Cerebellar cortex (tissue), 1 donor: ENCODE measurements at places on chromosomes 1 and 21.

GRCh38 chr1:38134294-38134755 is 87.7 kb upstream of the POU3F1 start:
- no peak for DNase-seq

- DNase-seq, result no peak
Measured at GRCh38 chr1:164605254-164606091, 46.5 kb downstream of the PBX1 start.

- DNase-seq, result no peak
Measured at GRCh38 chr1:112446411-112446810, 50.4 kb downstream of the CTTNBP2NL start.

DNA sequence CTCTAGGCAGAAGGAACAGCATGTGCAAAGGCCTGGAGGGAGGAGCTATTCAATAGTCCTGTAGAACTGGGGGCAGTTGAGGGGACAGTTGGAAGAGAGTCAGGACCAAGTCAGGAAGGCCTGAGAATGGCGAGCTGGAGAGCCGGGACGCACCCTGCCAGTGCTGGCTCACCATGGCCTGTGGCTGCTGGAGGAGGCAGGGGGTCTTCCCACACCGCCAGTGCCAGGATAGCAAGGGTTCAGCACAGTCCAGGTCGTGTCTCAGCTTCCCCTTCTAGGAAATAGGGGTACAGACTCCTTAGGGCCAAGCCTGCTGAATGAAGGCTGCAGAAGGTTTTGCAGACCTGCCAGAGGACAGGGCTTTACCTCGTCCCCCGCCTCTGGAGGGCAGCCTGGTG is 7.3 kb downstream of the PODN start:
- DNase-seq, result no peak

- DNase-seq, result no peak
Measured at GRCh38 chr1:153337980-153338853, 10.4 kb downstream of the PGLYRP4 start.

DNA sequence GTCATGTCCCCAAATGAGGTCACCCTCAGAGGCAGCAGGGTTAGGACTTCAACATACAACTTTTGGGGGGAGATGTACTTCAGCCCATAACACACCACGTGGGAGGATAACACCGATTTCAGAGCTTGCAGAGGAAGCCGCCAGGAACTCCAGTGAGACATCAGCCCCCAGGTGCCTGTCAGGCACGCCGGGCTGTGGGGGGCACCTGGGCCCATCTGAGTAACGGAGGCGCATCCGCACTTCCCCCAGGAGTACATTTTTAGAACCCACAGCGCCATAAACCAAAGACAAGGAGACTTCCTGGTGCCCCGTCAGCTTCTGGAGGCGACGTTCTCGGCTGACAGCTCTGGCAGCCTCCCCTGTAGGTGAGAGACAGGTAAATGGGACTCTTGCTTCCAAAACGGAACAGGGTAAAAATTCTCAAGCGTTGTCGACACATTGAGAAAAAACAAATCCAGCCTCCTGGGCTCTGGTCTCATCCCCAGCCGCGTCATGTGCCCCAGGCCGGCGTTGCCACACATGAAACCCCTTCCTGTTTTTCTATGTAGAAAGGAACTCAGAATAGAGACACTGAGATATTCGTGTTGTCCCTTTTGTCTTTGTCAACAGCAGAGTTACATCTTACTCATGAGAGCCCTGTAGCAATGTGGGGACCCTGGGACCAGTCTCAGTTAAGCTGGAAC is 93.3 kb downstream of the PDE9A start:
- DNase-seq, result no peak

- no peak for DNase-seq
Measured at GRCh38 chr1:12185918-12186678, 19.3 kb downstream of the TNFRSF1B start.

GRCh38 chr1:8409606-8410005 is 91.7 kb downstream of the SLC45A1 start:
- DNase-seq, result no peak

DNA sequence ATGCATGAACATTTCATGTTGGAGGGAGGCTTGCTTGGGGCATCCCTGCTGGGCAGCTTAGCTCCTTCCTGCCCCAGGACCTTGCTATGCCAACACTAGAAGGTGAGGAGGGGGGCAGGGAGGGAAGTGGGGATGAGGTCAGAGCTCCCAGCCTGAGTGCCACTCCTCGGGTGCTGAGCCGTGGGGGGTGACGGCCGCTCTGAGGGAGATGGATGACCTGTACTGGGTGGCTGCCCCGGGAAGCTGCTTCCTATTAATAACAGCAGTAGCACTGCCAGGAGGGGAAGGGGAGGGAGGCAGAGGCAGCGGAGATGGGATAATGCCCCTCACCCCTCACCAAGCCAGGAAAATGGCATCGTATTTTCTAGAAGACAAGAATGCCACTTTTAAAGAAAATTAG is 60.6 kb downstream of the UBIAD1 start:
- DNase-seq, result no peak

- DNase-seq, result peak; percentile 95
Measured at GRCh38 chr21:36927719-36928117, 38.8 kb downstream of the HLCS start.

GRCh38 chr1:61056573-61057439 is 25.6 kb upstream of the NFIA start:
- DNase-seq, result peak; percentile 67

DNA sequence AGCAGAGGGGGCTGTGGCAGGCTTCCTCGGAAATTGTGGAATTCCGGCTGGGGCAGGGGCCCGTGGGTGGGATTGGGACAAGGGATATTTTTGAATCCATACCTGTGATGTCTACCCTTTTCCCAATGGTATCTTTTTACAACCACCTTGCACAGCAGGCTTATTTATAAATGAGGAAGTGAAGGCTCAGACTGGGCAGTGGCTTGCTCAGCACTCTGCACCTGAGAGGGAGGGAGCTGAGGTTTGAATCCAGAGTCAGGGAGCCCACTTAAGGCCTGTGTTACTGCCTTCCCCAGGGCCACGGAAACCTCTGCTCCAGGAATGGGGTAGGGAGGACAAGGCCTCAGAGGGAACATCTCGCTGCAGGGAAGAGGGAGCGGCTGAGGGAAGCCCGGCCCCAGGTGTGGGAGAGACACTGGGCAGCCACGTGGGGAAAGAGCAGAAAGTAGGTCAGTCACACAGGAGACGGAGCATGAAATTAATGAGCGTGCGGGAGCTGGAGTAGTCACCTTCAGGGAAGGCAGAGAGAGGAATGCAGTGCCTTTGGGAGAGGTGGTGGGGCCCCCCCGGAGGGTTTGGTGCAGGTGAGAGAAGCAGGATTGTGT is 35.4 kb upstream of the SCMH1 start:
- DNase-seq, result peak; percentile 88

DNA sequence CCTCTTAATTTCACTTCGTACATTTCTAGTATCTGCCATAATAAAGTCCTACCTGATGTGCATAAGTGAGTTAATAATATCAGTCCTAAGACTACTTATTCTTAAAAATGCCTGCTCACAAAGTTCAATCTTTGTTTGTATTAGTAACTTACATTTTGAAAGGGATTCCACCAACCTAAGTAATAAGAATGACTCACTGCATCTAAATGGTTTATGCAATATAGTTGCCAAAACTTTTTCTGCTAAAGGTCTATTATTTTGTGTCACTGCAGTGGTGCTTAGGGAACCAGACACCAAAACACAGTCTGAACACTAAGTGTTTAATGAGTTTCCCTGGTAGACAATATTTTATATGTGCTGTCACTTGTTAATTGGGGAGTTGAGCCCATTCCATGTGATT is 1.8 kb downstream of the ZNF669 start:
- no peak for DNase-seq

DNA sequence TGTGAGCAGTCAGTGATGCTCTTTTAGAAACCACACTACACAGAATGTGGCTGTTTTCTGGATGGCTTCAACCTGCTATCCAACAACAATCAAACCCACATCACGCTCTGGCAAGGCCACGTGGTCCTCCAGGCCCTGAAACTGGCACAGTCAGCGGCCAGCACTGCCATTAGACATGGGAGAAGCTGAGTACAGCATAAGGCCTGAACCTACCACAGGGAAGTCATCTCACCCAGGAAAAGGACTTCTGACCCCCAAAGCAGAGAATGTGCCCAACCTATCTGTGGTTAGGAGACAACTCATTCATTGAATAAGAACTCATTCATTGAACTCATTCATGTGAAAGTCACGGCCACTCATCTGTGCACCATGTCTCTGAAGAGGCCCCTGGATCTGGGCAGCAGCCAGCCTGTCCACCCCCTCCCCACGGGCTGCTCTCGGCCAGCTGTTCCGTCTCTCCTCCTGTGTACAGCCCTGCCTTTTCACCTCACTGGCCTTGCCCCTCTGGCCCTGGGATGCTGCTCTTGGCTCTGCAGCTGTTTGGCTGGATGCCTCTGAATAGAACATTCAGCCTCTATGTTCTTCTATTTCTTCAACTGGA is 41.1 kb downstream of the C1orf198 start:
- no peak for DNase-seq

GRCh38 chr21:24276204-24276603 is 1331.1 kb downstream of the MRPL39 start:
- DNase-seq, result no peak

- no peak for DNase-seq
Measured at GRCh38 chr1:55402671-55403464, 187.7 kb upstream of the USP24 start.

DNA sequence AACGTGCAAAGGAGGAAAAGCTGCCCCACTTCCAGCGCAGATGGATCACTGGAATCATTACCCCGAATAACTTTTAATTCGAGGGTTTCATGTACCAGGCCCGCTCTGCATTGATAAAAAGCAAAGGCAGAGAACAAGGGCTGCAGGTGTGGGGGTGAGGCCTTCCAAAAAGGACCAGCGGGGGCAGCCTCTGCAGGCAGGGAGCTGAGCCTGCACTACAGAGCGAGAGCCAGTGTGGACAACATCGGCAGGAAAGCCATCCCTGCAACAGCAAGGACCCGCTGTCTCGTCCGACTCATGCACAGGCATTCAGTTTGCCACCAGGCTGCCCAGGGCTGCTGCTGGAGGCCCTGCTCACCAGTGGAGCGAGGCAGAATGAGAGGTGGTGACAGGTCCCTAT is 27.1 kb upstream of the AJAP1 start:
- DNase-seq, result no peak

DNA sequence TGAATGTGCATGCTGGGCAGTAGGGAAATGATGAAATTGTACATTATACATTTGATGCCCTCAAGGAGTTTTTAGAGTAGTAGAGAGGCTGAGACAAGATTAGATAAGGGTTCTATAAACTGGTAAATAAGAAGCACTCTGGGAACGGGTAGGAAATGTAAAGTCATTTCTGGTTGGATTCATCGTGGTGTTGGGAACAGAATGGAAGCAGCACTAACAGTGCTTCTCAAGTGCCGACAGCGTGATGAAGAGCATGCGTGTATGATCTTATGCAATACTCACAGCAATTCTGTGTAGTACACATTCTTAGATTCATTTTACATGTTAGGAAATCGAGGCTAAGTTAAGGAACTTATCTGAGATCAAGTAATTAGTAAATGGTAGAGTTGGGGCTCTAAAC is 45.9 kb downstream of the GPR88 start:
- DNase-seq, result no peak

DNA sequence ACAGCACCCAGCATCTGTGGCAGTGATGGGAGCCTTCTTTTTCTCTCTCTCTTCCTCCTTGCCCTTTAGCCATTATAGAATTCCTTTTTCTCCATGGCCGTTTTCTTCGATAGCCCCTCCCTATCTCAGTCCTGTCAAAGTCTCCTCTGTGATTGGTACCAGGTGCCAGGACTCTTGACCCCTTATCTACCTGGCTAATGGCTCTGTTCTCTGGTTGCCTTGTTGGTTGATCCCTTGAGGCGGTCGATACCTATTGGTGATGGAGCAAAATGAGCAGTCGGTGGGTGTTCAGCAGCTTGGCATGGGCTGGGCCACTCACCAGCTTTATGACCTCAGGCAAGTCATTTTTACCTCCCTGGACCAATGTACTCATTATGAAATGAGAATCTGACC is 2.0 kb downstream of the ATF3 start:
- no peak for DNase-seq

DNA sequence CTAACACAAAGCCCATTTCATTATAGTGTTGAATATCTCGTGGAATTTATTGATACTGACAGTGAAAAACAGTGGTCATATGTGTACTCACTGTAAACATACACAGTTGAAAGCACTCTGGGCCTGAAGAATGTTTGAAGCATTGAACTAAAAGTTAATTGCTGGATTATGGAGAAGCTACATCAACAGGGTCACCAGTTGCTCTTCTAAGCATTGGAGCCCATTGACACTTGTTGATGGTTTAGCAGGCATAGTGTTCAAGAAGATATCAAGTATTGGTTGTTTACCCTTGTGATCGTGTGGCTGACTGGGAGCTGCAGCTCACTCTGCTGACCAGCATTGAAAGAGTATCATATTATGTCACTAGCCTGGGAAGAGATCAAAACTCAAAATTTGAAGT is 10.3 kb downstream of the ZYG11A start:
- no peak for DNase-seq

GRCh38 chr1:93705892-93706500 is 24.4 kb upstream of the BCAR3 start:
- no peak for DNase-seq

- no peak for DNase-seq
Measured at GRCh38 chr1:194447636-194448035, 1261.2 kb upstream of the B3GALT2 start.

DNA sequence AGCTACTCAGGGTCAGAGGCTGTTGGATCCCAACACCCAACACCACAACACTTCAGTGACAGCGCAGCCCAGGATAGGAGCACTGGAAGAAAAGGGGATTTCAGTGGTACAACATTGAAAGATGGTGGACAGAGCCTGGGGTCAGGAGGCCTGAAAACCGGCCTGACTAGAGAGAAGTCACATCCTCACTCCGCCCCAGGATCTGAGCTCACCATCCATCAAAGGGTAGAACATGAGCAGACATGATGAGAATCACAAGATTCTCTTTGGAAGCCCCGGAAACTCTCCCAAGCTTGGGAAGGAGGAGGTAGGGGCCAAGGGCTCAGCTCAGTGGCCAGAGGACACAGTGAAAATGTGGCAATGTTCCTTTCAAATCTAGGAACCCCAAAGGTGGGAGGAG is 271.3 kb downstream of the NPHP4 start:
- DNase-seq, result no peak

DNA sequence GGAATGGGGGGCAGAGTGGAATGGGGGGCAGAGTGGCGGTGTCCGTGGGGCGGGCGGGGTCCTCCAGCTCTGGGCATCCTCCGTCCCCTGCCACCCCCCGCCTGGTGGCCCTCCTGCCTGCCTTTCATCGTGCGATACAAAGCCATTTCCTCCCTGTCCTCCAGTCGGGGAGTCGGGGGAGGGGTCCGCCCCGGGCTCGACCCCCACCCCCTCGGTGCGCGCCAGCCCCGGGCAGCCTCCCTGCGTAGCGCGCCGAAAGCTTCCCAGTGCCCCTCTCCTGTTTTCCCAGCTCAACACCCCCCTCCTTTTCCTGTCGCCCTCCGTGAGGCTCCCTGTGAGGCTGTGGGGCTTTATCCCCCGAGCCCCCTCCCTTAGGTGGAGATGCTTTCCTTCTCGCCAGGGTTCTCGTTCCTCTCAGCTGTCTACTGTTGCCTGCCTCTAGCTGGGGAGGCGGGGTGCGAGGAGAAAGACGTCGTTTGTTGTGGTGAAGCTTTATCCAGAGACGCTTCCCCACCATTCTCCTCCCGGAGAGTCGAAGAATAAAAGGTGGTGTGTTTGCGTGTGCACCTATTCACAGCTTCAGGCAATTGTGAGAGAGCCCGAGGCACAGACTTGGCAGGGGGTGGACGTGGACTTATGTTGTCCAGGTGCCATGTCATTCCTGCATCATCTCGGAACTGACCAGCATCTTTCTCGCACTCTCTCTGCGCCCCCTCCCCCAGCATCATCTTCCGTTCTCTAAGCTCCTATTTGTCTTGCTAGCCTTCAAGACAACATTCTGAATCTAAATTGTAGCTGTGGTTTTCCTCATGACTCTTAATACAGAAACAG is 848 bp downstream of the DNM3 start:
- DNase-seq, result peak; percentile 80

- no peak for DNase-seq
Measured at GRCh38 chr1:22043198-22043769, 9.2 kb upstream of the CDC42 start.
